ENCODE measurements at places on chromosomes 1 and 21.

- DNase-seq = no peak
Observed at GRCh38 chr1:153291514-153291913, 21.2 kb downstream of the PGLYRP3 start.

- DNase-seq = no peak
Observed at GRCh38 chr21:29230551-29231261, 68.0 kb upstream of the BACH1 start.

DNA sequence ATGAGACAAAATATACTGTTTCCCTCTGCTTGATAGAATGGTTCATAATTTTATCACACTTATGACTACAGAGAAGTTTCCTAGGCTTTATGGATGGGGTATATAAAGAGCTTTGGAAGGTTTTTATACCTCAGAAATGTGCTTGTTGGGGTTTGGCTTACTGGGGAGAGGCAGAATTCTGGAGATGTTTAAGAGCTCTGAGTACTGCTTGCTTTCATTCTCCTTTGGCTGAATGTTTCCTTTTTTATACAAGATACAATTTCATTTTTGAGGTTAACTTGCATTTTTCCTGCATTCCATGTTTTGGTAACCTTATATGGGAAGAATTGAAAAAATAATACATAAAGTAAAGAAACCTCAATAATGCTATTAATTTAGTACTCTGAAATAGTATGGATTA is 157.7 kb upstream of the COL11A1 start:
- no peak for DNase-seq

GRCh38 chr1:229325853-229326487 is 16.9 kb downstream of the CCSAP start:
- DNase-seq = no peak

- no peak for DNase-seq
Observed at GRCh38 chr1:43306688-43307457, 6.1 kb downstream of the TIE1 start.

- DNase-seq = no peak
Observed at GRCh38 chr1:200400556-200400955, 9.3 kb downstream of the ZNF281 start.

- DNase-seq = no peak
Observed at GRCh38 chr21:37463083-37463801, 96.7 kb downstream of the DYRK1A start.

GRCh38 chr1:38088366-38088765 is 41.8 kb upstream of the POU3F1 start:
- no peak for DNase-seq

DNA sequence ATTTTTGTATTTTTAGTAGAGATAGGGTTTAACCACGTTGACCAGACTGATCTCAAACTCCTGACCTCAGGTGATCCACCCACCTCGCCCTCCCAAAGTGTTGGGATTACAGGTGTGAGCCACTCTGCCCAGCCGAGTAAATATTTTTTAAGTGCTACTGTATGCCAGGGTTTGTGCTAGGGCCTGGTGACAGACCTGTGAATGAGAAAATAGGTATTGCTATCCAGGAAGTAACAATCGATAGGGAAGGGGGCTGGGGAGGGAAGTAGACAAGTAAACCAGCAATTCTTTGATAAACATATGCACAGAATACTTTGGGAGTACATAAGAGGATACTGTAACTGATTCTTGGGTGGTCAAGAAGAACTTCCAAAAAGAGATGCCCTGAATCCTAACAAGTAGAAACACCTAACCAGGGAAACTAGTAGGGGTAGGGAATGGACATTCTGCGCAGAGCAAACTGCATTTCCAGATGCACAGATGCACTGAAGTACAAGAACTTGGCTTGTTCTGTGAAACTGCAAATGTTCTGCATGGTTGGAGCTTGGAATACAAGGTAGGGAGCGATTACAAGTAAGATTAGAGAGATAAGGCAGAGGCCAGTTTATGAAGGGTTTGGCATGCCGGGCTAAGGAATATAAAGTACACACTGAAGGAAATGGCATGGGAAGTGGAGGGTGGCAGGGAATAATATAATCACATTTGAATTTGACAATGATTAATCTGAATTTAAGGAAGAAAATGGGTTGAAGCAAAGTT is 19.0 kb upstream of the DOCK7 start:
- no peak for DNase-seq
